AG09319 (cell line): ENCODE measurements at places on chromosomes 13 and 19.

GRCh38 chr13:69300131-69300530 lies 807.5 kb upstream of the ATXN8OS start:
- DNase-seq = no peak

DNA sequence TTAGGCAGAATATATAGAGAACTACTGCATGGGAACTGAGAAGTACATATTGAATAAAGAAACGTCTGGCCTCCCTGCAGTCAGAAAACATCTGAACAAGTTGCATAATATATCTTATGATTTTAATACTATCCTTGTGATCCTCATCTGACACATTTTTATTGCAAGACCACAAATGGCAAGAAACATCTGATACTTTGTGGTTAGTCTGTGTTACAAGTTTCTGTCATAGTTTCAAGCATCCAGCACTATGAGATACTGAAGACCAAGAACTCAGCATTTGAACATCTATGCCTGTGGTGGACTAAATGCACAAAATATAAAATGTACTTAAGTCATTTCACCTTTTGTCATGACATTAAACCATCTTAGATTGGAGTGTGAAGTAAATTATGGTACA lies 1175.8 kb upstream of the MIR17HG start:
- DNase-seq = no peak

GRCh38 chr19:39211731-39212374 lies 7.8 kb upstream of the SYCN start:
- DNase-seq = no peak

GRCh38 chr13:102203718-102204117 lies 198.1 kb downstream of the FGF14 start:
- DNase-seq = no peak

DNA sequence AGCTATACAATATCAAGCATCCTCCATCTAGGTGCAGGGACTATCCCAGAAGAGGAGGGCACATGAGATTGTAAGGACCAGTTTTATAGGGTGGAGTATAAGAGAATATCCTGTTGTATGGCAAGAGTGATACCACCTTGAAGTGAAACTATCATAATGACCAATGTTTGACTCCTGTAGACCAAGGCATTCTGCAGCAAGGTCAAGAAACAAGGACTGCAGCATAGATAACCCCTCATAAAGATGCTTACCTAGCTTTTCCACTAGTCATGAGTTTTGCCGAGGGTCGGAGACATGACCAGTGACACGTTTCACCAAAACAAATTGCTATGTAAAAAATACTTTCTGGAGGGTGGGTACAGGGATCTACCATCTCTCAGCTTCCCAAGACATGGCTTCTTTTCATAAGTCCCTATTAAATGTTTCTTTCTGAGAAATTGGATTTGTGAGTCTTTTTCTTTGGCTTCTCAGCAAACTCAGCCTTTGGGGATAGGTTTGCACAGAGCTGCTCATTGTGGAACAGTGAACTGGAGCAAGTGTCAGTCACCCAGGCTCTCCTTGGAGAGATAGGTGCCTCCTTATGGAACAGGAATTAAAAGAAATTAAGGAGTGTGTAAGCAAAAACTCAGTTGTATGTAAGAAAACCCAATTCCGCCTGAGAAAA lies 28.2 kb upstream of the CYSLTR2 start:
- DNase-seq = no peak

DNA sequence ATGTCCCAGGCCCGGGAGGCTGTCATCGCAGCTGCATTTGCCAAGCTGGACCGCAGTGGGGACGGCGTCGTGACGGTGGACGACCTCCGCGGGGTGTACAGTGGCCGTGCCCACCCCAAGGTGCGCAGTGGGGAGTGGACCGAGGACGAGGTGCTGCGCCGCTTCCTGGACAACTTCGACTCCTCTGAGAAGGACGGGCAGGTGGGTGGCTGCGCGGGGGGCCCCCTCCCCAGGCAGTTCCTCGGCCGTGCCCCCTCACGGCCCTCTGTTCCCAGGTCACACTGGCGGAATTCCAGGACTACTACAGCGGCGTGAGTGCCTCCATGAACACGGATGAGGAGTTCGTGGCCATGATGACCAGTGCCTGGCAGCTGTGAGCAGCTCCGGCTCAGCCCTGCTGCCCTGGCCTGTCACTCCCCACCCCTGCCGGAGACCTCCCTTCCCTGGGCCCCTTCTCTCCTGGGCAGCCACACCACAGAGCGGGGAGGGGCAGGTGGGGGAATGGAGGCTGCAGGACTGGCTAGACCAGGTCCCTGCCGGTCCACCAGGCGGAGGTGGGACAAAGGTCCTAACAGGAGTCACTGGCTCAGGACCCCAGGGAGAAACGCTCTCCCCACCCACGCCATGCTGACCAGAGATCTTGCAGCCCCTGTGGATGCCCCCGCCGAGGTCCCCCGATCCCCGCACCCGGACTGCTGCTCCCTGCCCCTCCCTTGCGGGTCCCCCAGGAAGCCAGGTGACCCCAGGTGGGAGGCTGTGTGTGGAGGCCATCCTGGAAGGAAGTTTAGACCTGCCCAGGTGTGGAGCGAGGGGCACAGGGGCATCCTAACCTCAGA lies 1.1 kb downstream of the CAPS start:
- no peak for DNase-seq

GRCh38 chr19:29542776-29543175 lies 17.0 kb downstream of the VSTM2B start:
- DNase-seq = no peak

DNA sequence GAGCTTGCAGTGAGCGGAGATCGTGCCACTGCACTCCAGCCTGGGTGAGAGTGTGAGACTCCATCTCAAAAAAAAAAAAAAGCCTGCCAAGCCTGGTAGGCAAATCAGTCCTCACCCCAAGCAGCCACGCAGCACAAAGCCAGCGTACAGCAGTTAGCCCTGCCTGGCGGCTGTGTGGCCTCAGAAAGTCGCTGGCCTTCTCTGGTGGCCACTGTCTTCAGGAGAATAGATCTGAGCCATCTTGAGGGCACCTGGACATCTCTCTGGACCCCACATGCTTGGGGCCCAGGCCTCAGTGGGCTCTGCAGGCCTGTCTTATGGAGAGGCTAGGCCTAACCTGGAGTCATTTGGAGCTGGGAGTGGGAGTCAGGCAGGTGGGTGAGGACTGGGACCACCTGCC lies 23.0 kb downstream of the PIAS4 start:
- DNase-seq = no peak

DNA sequence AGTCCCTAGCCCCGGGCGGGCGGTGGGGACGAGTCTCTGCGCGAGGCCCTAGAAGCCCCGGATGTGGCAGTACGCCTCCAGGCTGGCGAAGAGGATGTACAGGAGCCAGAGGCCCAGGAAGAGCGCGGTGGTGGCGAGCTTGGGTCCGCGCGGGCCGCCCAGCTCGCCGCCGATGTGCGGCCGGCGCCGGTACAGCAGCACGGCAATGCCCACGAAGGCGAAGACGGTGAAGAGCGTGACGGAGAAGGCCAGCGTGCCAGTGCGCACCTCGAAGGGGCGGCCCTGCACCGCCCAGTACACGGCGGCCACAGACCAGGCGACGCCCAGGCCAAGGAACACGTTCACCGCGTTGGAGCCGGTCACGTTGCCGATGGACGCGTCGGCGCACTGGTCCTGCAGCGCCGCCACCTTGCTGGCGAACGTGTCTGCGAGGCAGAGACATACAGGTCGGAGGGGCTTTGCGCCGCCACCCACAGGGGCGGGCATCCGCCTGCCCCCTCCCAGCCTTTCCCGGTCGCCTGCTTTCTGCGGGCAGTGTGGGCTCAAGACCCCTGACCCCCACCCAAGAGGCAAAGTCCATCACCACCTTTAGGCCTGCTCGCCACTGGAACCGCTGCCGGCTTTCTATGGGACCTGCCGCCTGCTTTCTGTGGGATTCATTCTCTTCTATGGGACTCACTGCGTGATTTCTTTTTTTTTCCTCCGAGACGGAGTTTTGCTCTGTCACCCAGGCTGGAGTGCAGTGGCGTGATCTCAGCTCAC lies 10.9 kb upstream of the MEIS3 start:
- DNase-seq = no peak

- DNase-seq = no peak
Measured at GRCh38 chr19:48676887-48677286, 4.1 kb upstream of the NTN5 start.

DNA sequence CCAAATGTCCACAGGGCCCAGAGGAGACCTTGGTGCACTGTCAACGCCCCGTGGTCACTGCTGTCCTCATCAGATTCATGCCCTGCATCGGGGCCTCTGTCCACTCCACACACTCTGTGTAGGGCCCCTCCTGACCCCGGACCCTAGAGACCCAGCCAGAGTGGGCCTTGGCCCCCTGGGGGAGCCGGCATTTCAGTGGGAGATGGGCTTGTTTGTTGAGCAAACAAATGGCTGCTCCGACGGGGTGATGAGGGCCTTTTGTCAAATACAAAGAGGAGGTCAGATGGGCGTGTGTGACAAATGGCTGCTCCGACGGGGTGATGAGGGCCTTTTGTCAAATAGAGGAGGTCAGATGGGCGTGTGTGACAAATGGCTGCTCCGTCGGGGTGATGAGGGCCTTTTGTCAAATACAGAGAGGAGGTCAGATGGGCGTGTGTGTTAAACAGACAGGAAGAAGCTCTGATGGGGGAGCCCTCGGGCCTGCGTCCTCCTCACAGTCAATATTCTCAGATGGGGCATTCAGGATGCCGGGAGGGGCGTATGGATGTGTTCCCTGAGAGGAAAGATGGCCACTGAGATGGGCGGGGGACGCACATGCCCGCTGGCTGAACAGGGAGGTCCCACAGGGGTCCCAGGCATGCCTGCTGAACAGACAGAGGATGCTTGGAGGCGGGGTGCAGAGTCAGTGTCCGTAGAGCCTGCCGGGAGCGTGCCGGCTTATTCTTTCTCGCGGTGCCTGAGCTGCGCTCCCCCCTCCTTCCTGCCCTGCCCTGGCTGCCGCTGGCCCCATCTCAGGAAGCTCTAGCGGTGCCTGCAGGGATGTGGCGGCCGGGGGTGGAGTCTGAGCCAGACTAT lies 36.3 kb downstream of the SMIM24 start:
- DNase-seq = no peak

- DNase-seq = no peak
Measured at GRCh38 chr19:42325896-42326771, 699 bp downstream of the MEGF8 start.

DNA sequence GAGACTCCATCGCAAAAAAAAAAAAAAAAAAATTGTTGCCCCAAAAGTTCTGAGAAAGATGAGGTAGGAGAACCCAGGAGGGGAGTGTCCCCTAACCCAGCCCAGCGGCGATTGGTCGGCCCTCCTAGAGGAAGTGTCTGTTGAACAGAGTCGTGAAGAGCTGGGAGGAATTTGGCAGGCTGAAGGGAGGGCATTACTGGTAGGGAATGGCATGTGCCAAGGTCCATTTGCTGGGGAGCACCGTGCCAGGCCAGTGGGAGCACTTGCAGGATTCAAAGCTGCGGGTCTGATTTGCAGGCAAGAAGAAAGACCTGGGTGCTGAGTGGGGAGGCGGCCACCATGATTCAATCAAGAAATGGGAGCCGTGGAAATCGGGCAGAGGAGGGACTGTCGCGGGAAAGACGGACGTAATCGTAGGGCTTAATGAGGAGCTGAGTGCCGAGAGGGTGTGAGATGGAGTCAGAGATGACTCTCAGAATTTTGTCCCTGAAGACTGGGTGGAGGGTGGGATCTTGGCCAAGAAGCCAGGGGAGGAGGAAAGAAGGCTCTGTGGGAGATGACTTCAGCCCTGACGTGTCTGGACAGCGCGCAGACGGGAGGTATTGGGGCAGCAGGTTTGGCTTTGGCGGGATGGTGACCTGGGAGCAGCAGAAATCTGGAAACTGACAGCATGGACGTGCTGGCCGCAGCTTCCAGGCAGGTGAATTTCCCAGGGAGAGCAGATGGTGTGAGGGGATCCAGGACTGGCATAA lies 15.4 kb downstream of the CERS4 start:
- DNase-seq = no peak

- DNase-seq = no peak
Measured at GRCh38 chr19:57651654-57651996, 17.1 kb upstream of the ZSCAN4 start.
